ENCODE measurements at places on chromosomes 13 and 19. TPM values are rescaled to one million over a fixed set of nuclear protein-coding genes. Genes with fewer than 3 reads are reported as not detected.

ZNF177 gene
- 10.1 TPM for total RNA-seq

KRTDAP gene
- 0.49 TPM for total RNA-seq

LRRC25 gene
- total RNA-seq = 0.25 TPM

CD70 gene
- not detected for total RNA-seq

ERFL gene
- not detected for total RNA-seq

CDX2 gene
- total RNA-seq = not detected

FBXO27 gene
- total RNA-seq = 8.9 TPM

ZNF610 gene
- total RNA-seq = 11.8 TPM

All from temporal lobe (tissue), 4 donors.